ENCODE measurements at places on chromosomes 11 and 22.

DNA sequence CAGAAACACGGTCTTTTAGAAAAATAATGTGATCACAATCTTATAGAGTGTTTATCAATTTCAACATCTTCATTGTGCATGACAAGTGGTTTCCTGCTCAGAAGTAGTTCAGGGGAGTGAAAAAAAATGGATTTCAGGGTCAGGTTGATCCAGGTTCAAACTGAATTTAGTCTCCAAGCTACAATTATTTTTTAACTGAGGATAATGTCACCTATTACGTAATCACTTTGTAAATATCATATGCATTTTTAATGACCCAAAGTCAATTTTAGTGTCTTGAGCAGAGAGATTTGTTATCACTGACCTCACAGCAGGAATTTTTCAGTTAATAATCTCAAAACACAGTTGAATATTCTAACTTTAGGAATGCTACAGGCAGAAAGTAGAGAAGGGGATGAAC lies 627.2 kb upstream of the LUZP2 start:
- no peak for DNase-seq

DNA sequence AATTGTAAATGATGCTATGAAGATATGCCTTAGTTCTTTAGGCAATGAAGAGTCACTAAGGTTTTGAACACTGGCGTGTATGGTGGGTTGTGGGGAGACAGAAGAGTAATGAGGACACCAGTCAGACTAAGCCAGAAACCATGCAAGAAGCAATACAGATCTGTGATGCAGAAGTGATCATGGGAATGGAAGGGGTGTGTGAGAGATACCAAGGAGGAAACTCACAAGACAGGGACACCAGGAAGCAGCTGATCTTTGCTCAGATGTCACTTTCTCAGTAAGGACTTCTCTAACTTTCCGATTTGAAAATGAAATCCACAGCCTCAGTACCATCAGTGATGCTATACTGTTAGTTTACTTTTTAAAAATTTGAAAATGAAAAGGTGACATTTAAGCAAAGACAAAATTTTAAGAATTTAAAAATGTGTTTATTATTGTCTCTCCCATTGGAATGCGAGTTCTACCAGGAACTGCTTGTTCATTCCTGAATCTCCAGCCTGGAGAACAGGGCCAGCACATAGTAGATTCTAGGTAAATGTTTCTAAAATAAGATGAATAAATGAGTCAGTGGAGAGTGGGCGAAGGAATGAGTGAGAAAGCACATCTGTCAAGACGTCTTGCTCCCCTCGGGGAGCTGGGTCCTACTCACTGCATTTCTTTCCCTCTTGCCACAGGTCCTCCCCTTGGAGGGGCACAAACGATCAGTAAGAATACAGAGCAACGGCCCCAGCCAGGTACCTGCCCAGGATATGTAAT lies 60.4 kb downstream of the KCNJ1 start:
- no peak for DNase-seq

- DNase-seq: no peak
Observed at GRCh38 chr11:33388793-33389525, 131.8 kb downstream of the HIPK3 start.

DNA sequence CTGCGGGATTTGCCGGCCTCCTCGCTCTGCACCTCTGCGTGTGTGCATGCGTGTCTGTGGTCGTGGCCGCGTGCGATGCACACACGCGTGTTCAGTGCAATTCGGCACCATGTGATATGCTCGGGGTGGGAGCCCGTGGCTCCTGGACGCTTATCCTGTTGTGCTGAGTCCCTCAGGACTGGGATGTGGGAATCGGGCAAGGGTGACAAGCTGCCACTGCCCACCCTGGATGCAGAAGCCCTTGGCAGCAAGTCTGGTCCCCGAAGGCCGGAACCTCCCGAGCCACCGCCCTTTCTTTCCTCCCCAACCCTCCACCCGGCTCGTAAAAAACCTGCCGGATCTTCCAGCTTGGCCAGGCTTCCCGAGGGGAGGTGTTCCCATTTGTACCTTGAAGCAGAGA lies 128.2 kb downstream of the PHF21B start:
- DNase-seq: no peak

DNA sequence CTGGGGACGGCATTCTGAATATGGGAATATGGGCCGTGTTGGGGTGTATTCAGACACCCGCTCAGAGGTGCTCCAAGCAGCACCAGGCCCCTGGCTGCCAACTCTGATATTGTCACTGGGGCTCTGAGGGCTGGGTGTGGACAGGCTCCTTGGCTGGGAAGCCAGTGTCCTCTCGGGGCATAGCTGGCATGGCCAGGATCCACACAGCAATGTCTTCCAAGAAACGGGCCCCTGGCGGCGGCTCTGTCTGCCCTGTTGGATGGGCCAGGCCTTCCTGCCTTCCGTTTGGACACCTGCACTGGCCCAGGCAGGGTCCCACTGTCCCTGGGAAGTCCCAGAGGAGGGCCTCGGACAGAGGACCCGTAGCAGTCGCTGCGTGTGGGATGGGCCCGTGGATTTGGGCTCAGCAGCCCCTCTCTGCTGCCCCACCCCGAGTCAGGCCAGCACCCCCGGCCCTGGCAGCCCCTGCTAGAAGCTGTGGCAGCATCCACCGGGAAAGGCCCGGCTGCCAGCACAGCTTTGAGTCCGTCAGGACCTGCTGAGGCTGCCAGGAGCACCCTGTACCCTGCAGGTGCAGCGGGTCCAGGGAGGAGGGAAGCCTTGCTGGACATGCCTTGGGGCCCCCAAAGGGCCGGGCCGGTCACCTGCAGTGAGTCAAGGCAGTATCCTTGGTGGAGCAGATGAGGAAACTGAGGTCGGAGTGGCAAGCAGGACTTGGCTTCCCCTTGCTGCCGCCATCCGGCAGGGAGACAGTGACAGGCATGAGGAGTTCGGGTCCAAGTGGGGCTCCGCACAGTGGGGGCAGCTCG lies 4.1 kb downstream of the PANX2 start:
- DNase-seq: no peak

DNA sequence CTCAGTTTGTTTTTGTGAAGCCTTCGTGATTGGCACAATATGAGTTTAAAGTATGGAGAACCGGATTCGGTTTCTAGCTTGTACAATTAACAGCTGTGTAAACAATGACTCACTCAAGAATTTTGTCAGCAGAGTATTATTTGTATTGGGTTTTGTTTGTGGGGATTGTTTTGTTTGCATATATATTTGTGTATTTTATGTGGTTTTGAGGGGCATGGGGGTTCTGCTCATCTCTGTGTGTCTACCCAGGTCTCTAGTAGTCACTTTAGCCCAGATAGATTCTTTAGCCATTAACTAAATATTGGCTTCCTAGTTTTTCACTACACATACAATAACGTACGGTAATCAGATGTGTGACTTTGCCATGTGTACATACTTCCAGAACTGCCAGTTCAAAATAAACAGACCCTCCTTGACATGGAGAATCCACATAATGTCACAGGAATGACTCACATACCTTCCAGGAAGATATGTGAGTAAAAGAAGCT lies 7.5 kb upstream of the MS4A7 start:
- peak; percentile 1 for DNase-seq

All from brain microvascular endothelial cell (primary cell).